ENCODE measurements at places on chromosomes 12 and 14.

DNA sequence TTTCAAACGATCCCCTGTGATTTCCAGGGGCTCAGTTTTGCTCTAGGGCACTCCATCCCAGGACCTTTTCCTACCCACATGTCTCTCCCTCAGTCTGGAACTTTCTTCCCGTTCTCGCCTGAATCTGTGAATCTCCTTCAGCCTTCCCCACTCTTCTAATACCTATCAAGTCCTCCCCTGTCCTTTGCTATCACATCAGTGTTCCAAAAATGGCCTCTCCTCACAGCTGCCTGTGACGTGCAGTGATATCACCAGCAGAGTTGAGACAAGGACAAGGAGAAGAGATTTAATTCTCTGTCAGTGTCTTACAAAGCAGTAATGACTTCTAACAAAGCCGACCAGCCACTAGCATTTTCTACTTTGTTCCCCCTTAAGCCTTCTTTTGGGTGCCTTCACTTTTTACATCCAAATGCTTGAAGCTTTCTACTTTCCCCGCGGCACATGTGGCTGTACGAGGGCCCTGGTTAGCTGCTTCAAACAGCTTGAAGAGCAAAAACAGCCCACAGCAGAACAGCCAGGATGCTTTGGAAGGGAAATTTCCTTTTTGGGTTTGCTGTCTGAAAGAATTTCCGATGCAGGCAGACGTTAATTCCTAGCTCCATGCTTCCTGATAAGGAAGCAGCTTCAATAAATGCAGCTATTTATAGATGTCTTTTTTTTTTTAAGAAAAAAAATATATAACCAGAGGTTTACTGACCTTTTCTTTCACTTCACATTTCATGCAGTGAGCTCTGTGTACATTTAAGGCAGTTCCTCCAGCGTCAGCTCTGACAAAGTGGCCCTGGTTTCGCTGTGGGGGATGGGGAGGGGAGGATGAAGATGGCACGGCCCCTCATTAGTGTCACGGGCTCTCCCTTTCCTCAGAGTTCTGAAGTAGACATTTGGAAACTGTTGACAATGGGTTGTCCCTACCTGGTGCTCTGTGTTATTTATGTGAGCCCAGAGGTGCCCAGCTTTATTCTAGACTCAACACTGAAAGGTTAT is 109.3 kb downstream of the ETV6 start:
- peak; percentile 57 for DNase-seq

DNA sequence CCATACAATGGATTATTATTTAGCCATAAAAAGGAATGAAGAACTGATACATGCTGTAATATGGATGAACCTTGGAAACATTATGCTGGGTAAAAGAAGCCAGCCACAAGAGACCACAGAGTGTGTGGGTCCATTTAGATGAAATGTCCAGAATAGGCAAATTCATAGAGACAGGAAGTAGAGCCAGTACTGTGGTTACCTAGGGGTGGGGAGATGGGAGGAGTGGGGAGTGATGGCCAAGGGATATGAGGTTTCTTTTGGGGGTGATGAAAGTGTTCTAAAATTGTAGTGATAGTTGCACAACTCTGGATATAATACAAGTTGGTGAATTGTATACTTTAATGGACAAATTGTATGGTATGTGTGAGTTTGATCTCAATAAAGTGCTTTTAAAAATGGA is 18.6 kb downstream of the JDP2 start:
- no peak for DNase-seq

DNA sequence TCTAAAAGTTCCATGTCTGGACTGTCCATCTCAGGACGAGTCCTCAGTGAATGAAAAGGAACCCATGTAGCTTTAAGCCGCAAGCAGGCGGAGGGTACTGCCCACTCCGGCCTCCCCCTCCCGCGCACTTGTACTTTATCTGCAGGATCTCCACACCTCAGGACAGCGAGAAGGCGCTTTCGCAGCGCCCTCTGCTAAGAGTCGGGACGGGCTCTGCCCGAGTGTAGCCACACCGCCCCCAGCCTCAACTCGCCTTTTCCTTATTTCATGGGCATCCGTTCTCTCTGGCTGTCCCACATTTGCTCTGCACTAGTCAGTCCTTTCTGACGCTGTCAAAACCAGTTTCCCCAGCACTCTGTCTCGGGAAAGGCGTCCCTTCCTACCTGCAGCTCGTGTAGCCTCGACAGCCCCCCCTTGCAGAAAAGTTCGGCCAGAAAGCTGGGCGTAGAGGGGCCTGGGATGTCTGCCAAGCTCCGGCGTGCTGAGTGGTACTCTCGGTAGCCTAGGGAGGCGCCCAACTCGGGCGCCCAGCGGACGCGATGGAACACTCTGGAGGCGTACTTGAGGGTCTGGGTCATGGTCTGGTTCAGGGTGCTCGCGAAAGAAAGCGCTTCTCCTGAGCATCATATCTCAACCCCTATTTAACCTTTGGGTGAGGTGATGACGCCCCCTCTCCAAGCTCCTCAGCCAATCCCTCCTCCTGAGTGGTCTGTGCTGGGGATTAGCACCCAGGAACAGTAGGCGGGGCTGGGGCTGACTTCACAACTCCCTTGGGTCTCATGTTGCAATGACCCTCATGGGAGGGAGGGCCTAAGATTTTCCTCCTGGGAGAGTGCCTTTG is at the start of gene CYP27B1:
Gene CYP27B1, minus strand, starts transcription at position 615 of the 841 bp plus-strand sequence. Its CDS starts 37 bp downstream, at position 578.
- no peak for DNase-seq

- no peak for DNase-seq
Measured at GRCh38 chr12:47388712-47389111, 309.0 kb upstream of the AMIGO2 start.

DNA sequence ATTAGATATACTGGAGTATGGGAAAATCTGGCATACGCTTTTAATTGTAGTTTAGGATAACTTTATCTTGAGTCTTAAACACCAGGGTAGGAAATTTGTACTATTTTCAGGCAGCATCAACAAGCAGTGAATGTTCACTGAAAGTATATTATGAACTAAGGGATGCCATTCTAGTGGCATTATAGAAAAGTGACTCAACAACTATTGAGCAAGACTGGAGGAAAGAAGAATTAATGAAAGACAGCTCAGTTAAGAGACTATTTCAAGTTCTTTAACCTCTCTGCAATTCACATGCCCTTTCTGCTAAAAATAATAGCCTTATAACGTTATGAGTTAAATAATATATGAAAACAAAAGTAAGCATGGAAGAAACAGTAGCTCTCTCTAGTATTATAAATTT is 343.1 kb downstream of the FSCB start:
- DNase-seq: no peak

GRCh38 chr12:57173089-57173488 is 25.7 kb upstream of the LRP1-AS start:
- DNase-seq: no peak

DNA sequence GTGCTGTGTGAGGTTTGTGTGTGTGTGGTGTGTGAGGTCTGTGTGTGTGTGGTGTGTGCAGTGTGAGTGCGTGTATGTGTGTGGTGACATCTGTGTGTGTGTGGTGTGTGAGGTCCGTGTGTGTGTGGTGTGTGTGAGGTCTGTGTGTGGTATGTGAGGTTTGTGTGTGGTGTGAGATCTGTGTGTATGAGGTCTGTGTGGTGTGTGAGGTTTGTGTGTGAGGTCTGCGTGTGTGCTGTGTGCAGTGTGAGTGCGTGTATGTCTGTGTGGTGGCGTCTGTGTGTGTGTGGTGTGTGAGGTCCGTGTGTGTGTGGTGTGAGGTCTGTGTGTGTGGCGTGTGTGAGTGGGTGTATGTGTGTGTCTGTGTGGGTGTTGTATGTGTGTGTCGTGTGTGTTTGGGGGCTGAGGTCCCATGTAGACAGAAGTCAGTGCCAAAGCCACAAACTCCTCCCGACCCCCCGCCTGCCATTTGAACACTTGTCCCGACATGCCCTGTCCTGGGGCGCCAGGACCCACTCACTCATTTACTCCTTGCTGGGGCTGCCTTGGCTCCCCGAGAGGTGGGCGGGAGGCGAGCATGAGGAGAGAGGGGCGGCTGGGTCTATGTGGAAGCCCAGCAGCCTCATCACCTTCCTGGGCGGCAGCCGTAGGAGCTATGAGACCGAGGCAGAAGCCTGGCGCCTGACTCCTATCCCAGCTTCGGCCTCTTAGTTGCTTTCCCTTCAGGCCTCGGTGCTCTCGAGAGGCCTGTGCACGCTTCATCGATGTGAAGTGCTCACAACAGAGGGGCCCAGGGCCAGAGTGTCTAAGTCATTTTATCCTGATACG is 20.5 kb downstream of the RILPL1 start:
- DNase-seq: no peak

DNA sequence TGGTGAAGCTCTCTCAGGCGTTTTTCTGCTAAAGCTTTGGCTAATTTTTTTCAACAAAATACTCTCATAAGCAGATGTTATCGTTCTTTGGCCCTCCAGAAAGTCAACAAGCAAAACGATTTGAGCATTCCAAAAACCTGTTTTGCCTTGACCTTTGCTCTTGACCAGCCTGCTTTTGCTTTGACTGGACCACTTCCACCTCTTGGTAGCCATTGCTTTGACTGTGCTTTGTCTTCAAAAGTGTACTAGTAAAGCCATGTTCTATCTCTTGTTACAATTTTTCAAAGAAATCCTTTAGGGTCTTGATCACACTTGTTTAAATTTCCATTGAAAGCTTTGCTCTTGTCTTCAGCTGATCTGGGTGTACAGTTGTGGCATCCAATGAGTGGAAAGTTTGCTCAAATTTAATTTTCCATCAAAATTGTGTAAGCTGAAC is 10.7 kb upstream of the ARID4A start:
- no peak for DNase-seq

DNA sequence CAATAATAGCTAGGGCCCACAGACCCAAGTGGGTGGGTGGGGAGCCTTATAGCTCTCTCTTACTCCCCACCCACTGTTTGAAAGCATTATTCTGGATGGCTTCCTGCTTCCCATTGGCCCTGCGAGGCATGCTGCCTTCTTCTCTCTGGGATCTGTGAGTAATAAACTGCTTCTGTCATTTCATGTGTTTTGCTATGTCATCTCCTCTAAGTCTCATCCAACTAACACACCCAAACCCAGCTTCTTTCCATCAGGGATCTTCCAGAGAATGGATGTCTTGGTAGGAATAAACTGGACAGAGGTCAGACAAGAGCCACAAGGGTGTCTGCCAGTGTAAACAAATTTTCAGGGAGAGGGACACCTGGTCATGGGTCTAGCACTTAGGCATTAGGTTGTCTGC is 66.4 kb upstream of the BDKRB2 start:
- DNase-seq: no peak

GRCh38 chr12:4610481-4610880 is 38.4 kb downstream of the AKAP3 start:
- no peak for DNase-seq

- no peak for DNase-seq
Measured at GRCh38 chr14:69554500-69554899, 20.2 kb downstream of the CCDC177 start.

DNA sequence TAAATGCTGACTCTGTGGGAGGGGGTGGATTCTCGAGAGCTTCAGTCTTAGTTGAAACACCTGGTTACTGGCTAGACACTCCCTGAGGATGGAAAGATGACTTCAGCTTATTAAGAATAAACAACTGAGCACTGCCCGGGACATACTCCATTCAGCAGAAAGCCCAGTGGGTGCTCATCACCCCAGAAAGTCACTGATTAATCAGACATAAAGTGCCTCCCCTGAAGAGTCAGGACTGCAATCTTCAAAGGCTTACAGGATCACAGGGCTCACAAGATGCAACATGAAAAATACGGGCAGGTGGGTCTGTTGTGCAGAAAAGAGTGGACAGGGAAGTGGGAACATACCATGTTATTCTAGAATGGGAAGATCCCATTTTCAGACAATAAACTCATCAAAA is 207.0 kb downstream of the CALM1 start:
- no peak for DNase-seq

DNA sequence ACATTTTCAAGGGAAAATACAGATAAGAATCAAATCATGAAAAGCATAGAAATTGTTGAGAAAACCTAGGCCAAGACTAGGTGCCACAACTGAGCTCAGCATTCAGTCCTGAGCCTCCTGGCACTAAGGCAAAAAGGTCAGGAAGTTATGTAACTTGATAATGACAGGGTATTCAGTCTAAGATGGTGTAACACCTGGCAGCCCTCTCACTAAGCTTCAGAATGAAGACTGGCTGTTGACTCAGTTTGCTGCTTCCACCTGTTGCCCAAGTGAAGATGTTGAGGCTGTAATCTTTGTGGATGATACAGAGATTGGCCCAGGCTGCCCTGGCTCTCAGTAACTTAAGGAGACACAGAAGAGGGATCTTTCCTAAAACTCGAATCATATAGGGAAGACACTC is 19.6 kb downstream of the PROX2 start:
- DNase-seq: no peak

DNA sequence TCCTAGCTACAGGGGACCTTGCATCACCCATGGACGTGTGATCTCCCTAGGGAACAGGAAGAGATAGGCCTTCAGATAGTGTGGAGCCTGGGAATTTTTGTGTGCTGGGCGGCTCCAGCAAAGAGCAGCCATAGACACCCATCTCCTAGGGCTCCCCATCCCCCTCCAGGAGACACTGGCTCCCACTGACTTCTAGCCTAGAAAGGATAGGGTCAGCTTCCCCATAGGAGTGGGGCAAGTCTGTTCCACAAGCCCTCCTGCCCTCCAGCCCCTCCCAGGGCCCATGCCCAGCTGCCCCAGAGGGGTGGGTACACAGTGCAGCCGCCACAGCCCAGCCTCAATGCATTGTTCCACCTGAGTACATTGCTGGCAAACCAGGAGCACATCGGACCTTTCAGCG is 16.5 kb upstream of the LALBA start:
- DNase-seq: no peak

DNA sequence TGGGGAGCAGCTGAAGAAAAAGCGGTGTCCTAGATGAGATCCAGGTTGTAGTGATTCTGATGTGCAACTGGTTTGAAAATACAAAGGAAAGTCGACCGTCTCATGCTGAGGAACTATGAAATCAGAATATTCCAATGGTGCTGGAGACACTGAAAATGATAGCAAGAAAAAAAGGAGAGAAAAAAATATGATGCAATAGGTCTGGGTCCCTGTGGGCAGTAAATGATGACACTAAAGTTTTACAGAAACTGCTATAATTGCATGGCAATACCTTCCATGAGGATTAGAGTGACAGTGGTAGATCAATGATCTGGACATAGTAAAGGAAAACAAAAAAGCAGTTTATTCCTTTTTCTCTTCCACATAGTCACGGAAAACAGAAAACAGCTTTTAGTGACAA is 2.3 kb downstream of the PYM1 start:
- DNase-seq: no peak

- DNase-seq: no peak
Measured at GRCh38 chr12:9344541-9344940, 136.3 kb upstream of the PZP start.

GRCh38 chr12:109286652-109287051 is 22.4 kb downstream of the FOXN4 start:
- no peak for DNase-seq

DNA sequence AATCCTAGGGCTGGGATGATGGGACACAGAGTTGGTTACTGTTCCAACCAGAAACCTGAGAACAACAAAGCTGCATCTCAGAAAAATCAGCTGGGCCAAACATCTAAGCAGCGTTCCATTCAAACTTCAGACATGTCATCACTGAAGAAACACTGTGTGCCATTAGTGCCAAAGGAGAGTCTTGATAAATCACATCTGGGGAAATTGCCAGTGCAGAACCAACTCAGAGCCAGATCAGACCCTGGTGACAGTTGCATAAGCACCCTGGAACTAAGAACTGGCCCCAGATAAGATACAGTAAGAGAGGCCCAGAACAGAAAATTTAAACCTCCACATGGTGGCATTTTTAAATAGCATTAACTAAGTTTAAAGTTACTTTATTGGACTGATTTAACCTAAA is 482.8 kb downstream of the PRKD1 start:
- DNase-seq: no peak

Data from CD4-positive, alpha-beta T cell treated with Interleukin-15 for 1 hour (primary cell).